ENCODE measurements at places on chromosomes 12 and 14.

GRCh38 chr14:105616802-105617192 is 90.4 kb downstream of the TMEM121 start:
- DNase-seq: no peak

DNA sequence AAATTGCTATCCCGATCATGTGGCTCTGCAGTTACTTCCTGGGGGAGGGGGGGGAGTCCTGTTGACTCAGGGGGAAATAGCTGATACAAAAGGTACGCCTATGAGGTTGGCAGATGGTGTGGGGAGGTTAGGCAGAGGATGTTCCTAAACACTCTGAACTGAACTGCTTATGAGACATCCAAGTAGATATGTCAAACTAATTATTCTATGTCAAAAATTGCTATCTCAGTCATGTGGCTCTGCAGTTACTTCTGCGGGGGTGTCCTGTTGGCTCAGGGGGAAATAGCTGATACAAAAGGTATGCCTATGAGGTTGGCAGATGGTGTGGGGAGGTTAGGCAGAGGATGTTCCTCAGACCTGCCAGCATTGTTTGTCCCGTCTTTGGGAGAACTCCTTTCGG is 5.1 kb upstream of the VCPKMT start:
- no peak for DNase-seq

GRCh38 chr14:90816681-90817436 is 629 bp upstream of the TTC7B start:
- DNase-seq: no peak

GRCh38 chr14:61213920-61214319 is 67.2 kb downstream of the TMEM30B start:
- no peak for DNase-seq

DNA sequence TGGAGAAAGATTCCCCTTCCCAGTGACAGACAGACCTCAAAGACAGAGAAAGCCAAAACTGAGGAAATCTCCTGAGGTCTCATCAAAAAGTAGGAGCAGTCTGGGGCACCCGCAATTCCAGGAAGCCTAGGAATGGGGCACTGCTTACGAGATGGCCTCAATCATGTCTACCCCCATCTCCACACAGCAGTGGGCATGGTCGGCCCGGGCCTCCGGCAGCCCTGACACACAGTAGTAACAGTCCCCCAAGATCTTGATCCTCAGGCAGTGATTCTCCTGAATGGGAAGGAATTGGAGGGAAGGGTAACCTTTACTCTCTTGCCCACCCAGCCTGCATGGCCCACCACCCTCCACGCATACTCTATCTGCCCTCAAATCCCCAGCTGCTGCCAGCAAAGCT is 11.9 kb downstream of the ADCY6 start:
- DNase-seq: no peak

DNA sequence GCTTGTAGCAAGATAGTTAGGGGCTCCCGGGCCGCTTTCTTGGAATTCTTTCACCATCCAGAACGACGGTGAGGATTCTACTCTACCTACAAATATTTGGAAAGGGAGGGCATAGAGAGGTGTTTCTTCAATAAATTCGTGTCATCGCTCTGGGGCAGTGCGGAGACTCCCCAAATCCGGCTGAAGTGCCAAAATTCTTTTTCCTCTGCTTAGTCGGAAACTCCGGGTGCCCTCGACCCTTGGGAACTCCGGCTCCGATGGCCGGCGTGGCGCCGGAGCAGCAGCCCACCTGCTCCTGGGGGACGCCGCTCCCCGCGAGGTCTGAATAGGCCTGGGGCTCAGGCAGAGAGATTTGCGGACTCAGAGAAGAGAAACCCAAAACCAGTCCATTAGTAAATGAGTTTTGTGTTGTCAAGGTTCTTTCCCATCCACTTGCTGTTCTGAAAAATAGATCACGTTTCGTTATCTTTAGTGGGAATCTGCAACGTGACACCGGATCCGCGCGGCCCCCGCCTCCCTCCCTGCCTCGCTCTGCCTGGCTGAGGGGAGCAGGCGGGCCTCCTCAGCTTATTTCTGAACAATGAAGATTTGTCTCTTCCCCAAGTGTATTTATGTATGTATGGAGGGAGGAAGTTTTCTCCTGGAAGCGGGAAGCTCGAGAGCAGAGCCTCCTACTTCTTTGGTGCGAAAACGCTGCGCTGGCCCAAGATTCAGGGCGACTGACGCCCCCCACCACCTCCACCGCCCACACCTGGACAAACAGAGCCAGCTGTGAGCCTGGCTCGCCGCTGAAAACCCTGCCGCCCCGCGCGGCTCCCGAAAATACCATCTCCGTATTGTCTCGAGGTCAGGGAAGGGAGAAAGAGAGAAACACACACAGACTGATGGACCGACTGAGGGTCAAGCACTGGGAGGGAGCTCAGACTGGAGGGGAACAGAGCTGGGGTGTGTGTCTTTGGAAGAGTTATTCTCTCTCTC is 3.7 kb upstream of the SIX1 start:
- DNase-seq: no peak

DNA sequence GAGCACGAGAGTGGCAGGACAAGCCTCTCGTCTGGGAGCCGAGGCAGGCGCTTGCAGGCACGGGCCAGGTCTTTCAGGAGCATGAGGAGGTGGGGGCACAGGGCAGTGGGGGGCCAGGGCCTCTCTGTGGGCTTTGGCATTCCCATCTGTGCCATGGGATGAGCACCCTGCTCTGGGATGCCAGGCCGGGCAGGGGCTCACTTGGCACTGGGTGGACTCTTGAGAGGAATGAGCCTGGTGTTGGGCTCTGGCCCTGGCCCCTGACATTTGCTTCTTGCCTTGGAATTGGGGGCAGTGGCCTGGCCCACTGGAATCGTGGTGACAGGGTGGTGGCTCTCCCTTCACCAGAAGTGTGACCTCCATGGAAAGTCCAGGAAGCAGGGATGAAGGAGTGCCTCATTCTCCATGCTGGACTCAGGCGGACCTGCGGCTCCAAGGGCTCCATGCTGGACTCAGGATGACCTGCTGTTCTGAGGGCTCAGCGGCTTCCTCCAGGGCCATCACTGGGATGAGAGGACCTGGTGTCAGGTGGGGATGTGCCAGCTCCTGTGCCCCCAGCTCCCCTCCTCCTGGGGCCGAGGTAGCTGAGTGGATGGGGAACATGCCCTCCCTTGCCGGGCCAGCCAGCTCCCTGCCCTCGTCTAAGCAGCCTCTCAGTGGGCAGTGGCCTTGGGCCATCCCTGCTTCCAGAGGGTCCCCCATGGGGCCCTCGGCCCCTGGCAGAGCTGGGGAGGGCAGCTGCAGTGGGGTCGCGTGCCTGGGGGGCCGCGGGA is 220.3 kb downstream of the KIF26A start:
- DNase-seq: no peak

DNA sequence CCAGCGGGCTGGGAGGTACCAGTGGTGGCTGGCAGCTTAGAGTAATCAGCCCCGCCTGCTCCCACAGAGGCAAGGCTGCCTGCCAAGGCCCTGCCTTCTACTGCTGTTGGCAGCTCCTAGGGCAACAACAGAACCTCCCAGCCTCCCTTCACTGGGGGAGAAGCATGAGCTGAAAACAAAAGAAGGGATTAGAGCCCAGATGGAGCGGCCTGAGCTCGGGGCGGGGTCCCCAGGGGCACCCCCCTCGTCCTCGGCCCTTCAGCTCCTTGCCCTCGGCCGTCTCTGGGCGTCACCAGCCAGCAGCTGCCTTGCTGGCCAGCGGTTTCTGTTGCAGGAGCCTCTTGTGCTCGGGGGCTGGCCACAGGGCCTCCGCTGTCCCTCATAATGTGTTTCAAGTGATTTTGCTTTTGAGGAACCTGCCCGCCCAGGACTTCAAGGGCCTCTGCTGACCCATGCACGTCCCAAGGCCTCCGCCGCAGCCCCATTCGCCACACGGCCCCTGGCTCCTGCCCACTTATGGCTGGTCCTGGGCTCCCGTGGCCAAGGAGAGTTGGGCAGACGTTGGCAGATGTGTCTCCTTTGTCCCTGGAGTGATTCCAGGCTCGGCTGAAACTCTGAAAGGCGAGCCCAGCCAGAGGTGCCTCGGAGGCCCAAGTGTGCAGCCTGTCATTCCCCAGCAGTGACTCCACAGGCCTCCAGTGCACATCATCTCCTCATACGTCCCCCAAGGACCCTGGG is 49.7 kb downstream of the PSMA6 start:
- peak; percentile 96 for DNase-seq

DNA sequence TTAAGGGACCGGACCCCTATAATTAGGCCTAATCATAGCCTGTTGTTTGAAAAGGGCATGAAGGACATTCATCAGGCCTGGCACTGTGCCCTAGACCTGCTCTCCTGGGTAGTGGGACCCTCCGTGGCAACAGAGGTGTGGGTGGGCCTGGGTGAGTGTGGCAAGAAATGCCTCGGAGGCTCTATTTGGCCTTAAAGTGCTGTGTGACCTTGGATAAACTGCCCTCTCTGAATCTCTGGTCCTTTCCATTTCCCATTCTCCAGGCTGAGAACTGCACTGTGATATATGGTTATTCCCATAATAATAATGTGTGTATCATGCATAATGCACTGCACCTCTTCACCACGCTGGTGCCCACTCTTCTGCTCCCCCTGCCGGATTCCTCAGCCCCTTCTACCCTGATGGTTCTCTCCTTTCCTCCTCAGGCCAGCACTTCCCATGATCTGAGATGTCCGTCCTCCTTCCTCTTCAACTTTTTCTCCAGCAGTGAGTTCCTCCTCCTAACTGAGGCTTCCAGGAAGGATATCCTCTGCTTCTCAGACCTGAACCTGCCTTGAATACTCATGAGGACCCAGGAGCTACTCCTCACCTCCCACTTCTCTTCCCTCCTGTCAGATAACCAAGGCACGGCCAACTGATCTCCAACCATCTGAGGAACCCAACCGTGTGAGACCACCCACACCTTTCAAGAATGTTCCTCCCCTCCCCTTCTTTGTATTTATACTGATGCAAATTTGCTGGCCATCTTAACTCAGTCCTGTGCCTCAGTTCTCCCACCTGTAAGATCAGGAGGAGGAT is 111.0 kb upstream of the PZP start:
- no peak for DNase-seq

GRCh38 chr14:72926292-72927028 is at the start of gene DCAF4:
TSS of gene DCAF4 (plus strand) at chr14:72926464. CDS start at chr14:72937979, 11,515 bp downstream.
- peak; percentile 98 for DNase-seq

- no peak for DNase-seq
Measured at GRCh38 chr14:27553790-27554189, 956.0 kb upstream of the NOVA1 start.

DNA sequence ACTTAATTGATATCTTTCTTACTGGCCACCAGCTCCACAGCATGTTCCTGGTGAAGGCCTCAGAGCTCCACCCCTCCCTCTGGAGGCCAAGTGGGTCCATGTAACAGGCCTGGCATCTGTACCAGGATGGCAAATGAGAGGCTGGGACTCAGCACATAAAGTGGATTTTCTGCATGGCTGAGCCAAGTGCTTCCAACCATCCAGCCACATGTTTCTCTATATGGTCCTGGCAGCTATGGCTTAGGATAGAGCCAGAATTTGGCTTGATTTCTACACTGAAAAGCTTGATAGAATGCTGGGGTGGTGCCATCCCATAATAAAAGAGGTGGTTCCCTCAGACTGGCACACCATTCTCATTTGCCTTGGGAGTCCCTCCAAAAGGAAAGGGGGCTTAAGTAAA is 94.1 kb downstream of the PAX9 start:
- no peak for DNase-seq

GRCh38 chr12:96248136-96248931 is 54.2 kb downstream of the ELK3 start:
- DNase-seq: no peak

GRCh38 chr12:65609359-65609771 is 214.9 kb upstream of the HMGA2 start:
- DNase-seq: no peak

GRCh38 chr12:107990325-107990724 is 138.8 kb upstream of the WSCD2 start:
- peak; percentile 5 for DNase-seq

- no peak for DNase-seq
Measured at GRCh38 chr14:76717508-76718290, 43.6 kb upstream of the VASH1 start.

GRCh38 chr14:55221186-55221585 is 29.8 kb upstream of the DLGAP5 start:
- no peak for DNase-seq

- no peak for DNase-seq
Measured at GRCh38 chr14:28536889-28537288, 229.7 kb upstream of the FOXG1 start.

- no peak for DNase-seq
Measured at GRCh38 chr14:50839048-50839447, 8.1 kb upstream of the NIN start.

DNA sequence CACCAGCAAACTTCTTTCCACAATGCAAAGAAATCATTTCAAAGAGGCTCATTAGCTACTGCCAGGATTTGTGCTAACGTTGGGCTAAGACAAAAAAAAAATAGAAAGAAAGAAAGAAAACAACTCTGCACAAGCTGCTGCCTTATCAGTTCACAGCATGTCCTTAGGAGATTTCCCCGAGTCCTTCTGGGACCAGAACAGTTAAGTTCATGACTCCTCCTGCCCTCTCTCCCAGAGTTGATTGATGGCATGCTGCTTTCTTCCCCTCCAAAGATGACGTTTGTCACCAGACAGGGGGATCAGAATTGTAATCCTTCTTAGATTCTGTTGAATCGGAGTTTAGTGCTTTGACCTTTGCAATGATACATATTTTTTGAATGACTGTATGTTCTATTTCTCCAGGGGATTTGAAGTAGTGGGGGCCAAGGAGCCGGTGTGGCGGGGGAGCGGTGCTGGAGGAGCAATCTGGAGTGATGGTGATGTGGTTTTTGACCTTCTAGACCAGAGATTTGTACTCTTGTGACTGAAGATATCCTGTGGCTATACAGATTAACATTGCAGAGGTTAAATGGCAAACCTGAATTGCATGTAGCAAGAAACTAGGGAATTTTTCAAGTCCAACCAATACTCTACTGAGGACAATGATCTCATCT is 409.2 kb upstream of the TMPO start:
- no peak for DNase-seq

DNA sequence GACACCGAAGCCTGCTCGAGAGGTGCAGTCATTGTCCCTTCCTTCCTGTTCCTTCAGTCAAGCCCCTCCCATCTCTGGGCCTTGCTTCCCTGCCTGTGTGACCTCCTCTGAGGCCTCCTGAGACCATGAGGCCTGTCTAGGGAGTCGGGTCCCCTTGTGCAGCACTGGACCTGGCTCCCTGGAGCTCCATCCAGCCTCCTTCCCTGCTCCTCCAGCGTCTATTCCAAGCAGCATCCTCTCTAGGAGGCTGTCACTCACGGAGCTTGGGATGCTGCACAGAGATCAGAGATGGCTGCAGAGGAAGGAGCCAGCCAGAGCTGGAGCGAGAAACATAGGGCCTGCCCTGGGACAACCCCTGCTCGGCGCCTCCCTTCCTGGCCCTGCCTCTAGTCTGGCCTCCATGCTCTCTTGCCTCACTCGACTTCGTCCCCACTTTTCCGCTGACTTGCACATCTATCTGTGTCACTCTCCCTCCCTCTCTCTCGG is 142.7 kb downstream of the BCL11B start:
- no peak for DNase-seq
